ENCODE measurements at places on chromosomes 5 and 9.

DNA sequence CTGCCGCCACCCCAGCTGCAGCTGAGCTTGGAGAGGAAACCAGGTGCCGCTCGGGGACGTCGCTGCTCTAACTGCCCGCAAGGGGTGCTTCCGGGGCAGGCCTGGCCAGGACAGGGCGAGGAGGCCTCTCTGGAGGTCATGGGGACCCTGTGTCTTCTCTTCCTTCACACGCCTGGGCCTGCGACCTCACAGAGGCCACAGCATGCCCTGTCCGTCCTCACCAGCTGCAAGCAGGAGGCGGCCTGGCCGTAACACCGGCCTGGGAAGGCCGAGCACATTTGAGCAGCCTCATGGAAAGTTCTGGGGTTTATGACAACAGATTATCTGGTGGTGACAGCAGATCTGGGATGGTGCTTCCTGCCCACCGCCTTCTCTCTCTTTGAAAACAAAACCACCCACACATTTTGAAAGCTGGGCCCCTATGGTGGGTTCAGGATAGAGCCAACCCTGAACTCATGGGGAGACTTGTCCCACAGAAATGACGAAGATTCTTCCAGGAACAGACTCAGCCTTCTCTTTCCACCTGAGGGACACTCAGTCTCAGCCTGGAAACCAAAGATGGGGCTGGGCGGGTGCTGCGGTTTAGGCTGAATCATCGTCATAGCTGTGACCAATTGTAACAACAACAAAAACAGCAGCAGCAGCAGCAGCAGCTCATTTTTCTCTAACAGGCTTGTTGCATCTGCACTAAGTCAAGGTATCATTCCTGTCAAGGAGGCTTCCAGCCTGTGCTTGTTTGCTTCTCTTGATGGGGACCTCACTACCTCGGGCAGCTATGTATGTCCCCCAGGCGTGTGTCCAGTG is 99.6 kb upstream of the RAPGEF1 start:
- peak; percentile 59 for DNase-seq

DNA sequence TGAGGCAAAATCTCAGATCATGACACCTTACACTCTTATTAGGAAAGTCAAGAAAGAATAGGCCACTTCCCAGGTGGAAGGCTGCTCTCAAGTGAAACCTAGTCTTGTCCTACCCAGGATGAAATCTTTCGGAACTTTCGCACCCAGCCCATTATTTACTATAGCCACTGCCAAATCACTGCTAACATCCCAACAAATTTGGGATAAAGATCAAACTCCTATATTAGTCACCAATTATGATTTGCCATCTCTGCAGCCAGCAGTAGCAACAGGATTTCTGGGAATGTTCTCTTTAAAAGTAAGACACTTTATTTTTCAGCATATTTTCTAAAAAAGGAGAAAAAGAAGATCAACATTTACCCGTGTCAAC is 224.6 kb downstream of the GAS1 start:
- no peak for DNase-seq

- DNase-seq, result no peak
Observed at GRCh38 chr9:37033682-37034304, at the start of gene PAX5. Gene PAX5, minus strand, starts transcription at chr9:37034268. Its CDS starts 237 bp downstream, at chr9:37034031.

GRCh38 chr5:11522796-11523195 is 381.4 kb downstream of the CTNND2 start:
- no peak for DNase-seq

DNA sequence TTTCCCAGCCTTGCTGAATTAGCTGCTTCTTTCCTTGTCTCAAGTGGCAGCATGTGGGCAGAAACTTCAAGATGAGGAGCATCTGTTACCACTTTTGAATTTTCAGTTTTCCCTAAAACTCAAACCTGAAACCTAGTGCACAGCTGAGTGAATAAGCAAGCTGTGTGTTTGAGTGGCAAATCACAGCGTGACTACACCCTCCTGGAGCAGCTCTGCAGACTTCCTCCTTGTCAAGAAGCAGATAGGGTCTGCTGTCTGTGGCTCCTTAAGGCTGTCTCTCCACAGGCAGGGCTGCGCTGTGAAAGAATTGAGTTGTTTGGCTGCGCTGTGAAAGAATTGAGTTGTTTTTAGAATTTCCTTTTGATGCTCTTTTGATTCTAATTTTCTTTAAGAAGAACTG is 179.7 kb upstream of the HAPLN1 start:
- DNase-seq, result no peak

- DNase-seq, result no peak
Observed at GRCh38 chr5:120613729-120614128, 149.6 kb downstream of the PRR16 start.

DNA sequence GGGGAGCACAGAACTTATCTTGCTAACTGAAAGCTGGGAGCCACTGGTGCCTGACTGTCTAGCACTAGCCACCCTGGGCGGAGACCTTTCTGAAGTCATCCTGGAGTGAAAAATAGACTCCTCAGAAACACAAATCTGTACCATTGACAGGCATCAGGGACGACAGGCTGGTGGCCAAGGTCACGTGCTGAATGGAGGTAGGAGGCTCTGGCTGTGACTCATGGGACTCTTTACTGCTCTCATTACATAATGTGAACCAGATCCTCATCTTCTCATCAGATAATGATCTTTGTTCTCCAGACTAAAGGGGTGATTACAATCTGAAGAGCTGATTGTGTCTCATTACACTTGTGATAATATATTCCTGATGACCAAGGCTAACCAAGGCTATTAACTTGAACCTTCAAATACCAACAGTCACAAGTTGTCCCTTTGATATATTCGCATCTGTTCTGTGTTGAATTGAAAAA is 91.8 kb downstream of the SEMA5A start:
- DNase-seq, result no peak

- no peak for DNase-seq
Observed at GRCh38 chr5:54404568-54404967, 50.9 kb upstream of the HSPB3 start.

GRCh38 chr9:88680041-88680440 is 145.1 kb downstream of the NXNL2 start:
- DNase-seq, result no peak

DNA sequence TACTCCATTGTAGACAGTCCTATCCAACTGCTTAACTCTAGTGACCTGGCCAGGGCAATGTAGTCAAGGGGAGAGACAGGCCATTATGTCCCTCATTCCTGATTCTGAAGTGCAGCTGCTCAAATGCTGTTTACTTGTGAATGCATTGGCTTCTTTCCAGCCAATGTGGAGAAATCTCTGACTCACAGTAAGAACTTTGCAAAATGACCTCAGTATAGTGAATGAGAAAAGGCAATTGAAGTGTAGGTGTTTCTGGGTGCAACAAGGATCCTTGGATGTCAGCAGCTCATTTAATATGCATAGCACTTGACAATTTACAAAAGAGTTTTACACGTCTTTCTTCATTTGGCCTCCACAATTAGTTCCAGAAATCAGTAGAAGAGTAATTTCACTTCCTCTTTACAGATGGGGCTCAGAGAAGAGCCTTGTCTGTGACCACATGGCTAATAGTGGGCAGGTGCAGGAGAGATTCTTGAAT is 367.2 kb downstream of the OSTF1 start:
- no peak for DNase-seq

GRCh38 chr9:120532891-120533290 is 47.1 kb downstream of the CDK5RAP2 start:
- DNase-seq, result no peak

DNA sequence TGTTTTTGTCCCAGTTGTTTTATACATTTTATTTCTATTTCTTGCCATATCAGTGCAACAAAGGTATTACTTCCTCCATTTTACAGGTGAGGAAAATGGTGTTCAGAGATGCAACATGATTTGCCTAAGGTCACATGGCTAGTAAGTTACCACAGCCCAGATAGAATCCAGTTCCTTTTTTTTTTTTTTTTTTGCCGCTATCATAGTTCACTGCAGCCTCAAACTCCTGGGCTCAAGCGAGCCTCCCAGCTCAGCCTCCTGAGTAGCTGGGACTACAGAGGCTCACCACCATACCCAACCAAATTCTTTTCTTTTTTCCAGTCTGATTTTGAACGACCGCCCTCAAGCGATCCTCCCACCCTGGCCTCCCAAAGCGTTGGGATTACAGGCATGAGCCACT is 480 bp upstream of the CCDC69 start:
- peak; percentile 47 for DNase-seq

DNA sequence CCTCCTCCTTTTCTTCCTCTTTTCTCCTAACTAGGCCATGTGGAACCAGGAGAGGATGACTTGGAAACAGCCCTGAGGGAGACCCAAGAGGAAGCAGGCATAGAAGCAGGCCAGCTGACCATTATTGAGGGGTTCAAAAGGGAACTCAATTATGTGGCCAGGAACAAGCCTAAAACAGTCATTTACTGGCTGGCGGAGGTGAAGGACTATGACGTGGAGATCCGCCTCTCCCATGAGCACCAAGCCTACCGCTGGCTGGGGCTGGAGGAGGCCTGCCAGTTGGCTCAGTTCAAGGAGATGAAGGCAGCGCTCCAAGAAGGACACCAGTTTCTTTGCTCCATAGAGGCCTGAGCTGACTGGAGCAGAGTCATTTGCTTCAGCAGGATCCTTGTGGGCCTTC is 13.7 kb downstream of the NUDT2 start:
- DNase-seq, result no peak

- DNase-seq, result peak; percentile 49
Observed at GRCh38 chr9:131739133-131739958, 530 bp downstream of the RAPGEF1 start.

DNA sequence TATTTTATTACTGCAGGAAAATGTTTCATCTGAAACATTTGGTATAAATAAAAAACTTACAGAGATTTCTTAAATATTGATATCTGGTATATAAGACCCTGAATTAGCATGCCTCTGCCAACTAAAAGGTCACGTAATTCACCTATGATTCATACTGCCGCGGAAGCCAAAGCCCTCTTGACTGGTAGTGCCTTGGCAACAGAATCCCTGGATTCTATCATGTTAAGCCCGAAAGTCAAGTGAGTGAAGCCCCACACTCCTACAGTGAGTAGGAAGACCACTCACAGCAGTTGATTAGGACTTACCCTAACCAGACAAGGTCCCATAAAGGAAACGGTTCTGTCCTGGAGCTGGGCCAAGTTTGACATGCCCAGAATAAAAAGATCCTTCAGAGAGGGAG is 175.6 kb upstream of the NREP start:
- DNase-seq, result no peak

- no peak for DNase-seq
Observed at GRCh38 chr5:123089914-123090660, 1.0 kb downstream of the PRDM6 start.

- DNase-seq, result no peak
Observed at GRCh38 chr5:102713278-102713677, 41.8 kb upstream of the PAM start.

- no peak for DNase-seq
Observed at GRCh38 chr9:89666950-89667349, 62.1 kb downstream of the GADD45G start.

DNA sequence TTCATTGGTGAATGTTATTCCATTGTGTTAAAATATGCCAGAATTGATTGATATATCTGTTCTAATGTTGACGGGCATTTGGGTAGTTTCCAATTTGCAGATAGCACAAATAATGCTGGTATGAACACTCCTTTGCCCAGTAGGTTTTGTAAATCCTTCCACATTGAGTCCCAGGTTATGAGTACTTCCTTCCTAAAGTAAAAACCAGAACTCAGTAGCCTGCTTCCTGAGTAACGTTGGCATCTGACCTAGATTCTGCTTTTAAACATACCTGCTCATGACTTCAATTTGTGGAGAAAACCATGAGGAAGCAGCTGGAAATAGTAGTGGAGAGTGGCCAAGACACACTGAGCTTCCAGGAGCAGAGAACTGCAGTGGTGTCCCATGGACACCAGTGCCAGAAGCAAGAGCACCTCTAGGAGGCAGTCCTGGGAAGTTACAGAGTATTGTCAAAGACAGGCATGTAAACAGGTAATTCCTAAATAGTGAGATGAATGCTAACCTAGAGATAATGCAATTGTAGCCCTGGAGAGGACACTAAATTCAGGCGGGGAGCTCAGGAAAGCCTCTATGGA is 24.3 kb upstream of the RASGRF2 start:
- peak; percentile 13 for DNase-seq

DNA sequence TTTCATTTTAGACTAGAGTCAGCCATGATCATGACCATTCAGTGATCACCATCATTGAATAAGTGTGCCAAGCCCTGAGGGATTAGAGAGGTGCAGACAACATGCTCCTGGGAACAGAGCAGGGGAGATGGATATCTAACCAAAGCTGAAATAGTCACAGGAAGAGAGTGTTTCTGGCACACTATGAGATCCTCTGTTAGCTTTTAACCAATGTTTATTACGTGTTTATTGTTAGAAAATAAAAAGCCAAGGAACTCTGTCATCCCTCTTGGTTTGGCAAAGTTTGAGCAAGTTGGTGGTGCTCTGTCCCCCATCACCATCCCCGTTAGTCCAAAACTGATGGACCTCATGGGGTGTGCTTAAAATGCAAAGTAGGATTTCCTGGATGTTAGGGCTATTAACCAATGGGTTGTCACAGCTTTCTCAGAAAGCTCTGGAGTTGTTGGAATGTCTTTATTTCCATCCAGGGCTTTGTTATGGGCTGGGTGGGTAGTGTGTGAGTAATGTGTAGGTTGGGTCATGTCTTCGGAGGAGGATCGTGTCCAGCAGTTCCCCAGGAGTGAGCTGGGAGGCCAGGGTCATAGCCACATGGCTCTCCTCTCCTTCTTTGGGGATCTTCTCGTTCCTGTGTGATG is 34.9 kb downstream of the SLC28A3 start:
- no peak for DNase-seq

- no peak for DNase-seq
Observed at GRCh38 chr5:176381979-176382378, 6.4 kb downstream of the NOP16 start.

GRCh38 chr9:76510041-76510440 is 51.1 kb downstream of the GCNT1 start:
- no peak for DNase-seq

GRCh38 chr9:105043370-105043936 is 115.5 kb upstream of the ABCA1 start:
- no peak for DNase-seq

DNA sequence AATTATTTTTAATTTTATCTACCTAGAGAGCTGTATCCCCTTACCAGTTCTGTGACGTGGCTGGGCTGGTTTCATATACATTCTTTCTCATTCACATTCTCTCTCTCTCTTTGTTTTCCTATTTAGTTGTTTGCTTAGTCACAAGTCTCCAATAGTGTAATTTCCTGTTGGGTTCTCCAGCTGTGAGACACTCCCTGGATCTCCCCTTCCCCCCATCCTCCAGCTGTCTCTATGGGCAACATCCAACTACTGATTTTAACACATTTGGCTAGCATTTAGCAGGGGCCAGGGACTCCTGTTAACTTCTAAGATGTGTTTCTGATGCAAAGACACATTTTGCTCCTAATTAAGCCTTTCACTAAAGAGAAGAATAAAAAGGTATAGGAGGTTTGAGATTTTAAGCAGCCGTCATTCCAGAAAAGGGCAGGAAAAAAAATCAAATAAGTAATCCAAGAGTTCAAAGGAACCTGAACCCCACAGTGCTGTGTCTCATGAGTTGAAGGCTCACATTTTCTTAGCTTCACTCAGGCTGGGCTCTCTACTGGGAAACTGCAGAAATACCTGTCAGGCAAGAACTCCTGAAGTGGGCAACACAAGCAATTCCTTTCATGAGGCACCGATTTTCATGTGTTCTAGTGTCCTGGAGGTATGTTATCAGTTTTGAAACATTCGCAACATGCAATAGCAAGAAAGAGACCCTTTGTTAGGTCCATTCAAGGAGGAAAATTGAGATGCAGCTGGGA is 198.7 kb upstream of the C9orf72 start:
- DNase-seq, result no peak
